ENCODE measurements at places on chromosomes 13 and 19.

DNA sequence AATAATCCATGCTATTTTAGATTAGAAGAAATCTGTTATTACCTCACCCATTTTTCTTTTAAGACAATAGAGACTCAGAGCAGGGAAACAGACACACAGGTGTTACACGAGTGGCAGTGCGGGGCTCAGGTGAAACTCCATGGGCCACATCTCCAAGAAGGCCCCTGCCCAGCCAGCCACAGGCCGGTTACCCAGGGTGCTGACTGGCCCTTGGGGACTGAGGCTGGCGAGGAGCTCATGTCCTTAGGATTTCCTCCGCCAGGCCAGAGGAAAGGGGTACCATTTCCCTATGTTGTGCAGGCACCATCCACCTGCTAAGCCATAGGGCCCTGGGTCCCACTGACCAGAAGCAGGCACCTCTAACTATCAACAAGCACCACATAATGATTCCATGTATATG is 10.6 kb downstream of the C19orf47 start:
- DNase-seq = no peak

DNA sequence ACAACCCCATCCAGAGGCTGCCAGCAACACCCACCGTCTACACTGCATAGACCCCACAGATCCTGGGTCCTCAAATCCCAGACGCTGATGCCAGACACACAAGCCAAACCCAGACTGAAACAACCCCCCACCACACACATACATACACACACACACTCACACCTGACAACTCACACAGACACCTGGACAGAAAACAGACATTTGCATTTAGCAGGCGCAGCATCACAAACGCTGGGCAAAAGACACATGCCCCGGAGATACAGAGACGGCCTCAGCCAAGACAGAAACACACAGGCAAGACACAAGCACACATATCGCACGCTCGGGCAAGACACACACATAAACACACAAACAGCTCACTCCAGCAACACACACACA is 1.3 kb downstream of the BBC3 start:
- DNase-seq = no peak

GRCh38 chr13:49219647-49220035 is 497 bp upstream of the MLNR start:
- DNase-seq = no peak

GRCh38 chr13:35978607-35979316 is 152.4 kb downstream of the DCLK1 start:
- no peak for DNase-seq

GRCh38 chr13:113860051-113860664 is 3.7 kb downstream of the GAS6 start:
- no peak for DNase-seq

DNA sequence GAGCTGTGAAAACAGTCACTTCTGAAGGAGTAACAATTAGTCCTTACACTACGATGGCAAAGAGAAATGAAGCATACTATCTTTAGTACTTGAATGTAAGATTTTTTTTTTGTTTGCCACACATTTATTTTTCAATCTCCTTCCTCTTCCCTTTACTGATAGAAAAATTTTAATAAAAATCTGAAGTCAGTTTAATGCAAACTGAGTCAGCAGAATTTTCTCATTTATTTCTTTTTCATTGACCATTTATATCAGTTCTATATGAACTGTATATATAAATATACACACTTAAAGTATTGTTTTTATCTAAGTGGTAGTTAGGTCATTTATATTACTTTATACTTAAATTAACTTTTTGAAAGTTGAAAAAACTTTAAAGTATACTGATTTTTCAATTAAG is 1009.1 kb upstream of the SPRY2 start:
- DNase-seq = no peak

GRCh38 chr13:110342474-110342873 is 35.4 kb downstream of the COL4A2 start:
- no peak for DNase-seq

DNA sequence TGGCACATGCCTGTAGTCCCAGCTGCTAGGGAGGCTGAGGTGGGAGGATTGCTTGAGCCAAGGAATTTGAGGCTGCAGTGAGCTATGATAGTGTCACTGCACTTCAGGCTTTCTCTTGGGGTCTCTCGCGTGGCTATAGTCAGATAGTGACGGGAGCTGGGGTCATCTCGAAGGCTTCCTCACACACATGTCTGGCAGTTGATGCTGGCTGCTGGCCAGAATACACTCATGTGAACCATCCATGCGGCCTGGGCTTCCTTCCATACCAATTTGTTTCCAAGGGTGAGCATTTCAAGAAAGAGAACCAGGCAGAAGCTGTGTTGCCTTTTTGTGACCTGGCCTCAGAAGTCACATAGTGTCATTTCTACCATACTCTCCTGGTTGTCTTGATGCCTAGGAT is 26.4 kb downstream of the LEUTX start:
- no peak for DNase-seq

GRCh38 chr13:105874814-105875213 is 660.6 kb downstream of the EFNB2 start:
- no peak for DNase-seq

GRCh38 chr13:103431856-103432255 is 365.6 kb upstream of the SLC10A2 start:
- no peak for DNase-seq

DNA sequence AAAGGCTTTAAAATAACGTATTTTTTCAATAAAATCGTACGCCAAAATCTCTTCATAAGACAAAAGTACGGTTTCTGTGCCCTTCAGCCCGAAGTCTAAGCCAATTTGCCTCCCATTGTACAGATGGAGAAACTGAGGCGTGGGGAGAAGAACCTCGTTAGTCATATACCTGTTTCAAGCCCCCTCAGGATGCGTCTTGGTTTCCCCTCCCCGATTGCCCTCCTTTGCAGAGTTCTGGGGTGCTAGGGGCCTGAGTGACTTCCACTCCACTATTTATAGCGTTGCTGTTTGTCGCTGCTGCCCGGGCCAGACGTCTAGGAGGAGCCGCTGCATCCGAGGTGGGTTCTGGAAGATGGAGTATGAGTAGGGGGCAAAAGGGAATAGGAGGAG is 2.3 kb upstream of the LTBP4 start:
- DNase-seq = no peak

GRCh38 chr13:70275841-70276240 is 167.6 kb upstream of the KLHL1 start:
- no peak for DNase-seq

- DNase-seq = no peak
Measured at GRCh38 chr19:58395220-58395978, at the start of gene RNF225. TSS of gene RNF225 (plus strand) at chr19:58395656. CDS start at chr19:58396090, 434 bp downstream.

DNA sequence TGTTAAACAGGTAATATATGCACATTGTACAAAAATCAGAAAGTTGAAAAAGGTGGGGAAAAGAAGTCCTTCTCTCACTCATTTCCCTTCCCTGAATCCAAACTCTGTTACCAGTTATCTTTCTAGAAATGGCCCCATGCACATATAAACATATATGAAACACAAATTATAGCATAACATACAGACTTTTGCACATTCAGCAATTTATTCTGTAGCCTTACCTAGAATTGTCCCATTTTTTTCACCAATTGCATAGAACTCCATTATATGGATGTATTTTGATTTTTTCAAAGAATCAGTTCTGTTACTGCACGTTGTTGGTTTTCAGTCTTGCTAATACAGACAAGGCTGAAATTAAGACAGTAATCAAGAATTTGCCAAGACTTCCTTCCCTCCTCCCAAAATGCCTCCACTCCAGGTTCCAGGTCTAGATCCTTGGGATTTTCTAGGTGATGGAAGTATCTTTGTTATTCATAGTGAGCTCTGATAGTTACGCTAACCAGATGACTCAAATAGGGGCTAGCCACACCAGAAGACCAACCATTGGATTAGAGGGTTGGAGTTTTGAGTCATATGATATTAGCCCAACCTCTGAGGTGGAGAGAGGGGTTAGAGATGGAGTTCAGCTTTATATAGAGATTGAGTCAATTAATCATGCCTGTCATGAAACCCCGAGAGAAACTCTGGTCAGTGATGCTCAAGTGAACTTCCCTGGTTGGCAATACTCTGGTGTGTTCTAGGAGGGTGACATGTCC is 30.7 kb downstream of the GPR180 start:
- DNase-seq = no peak

- no peak for DNase-seq
Measured at GRCh38 chr13:102295316-102296048, 106.4 kb downstream of the FGF14 start.

DNA sequence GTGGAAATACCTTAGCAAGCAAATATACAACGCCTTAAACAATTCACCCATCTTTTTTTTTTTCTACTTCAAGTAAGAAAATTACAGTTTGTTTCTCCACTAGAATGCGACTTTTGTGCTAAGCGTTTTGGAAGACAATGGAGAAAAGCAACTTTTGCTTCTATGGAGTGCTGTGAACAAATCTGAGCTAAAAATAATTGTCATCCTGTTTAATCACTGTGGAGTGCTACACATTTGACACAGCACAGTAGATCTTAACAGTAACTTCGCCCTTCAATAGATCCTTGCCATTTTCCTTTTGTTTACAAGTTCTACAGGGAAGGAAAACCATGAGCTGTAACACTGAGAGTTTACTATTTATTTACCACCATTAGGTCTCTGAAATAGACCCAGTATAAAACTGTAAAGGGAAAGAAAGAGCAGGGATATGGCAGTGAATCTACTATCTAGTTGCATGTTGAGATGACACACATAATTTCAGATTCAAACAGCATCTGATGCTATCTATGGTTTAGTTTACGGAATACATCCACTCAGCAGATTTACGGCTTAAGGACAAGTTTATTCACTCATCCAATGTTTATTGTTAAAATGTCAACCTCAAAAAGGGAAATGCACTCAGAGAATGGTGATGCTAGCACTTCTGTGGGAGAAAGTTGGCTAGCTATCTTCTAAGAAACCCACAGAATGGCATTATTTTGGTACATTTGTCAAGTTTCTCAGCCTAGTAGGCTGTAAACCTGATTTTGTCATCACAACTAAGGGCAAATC is 175.3 kb downstream of the VWA8 start:
- DNase-seq = no peak

DNA sequence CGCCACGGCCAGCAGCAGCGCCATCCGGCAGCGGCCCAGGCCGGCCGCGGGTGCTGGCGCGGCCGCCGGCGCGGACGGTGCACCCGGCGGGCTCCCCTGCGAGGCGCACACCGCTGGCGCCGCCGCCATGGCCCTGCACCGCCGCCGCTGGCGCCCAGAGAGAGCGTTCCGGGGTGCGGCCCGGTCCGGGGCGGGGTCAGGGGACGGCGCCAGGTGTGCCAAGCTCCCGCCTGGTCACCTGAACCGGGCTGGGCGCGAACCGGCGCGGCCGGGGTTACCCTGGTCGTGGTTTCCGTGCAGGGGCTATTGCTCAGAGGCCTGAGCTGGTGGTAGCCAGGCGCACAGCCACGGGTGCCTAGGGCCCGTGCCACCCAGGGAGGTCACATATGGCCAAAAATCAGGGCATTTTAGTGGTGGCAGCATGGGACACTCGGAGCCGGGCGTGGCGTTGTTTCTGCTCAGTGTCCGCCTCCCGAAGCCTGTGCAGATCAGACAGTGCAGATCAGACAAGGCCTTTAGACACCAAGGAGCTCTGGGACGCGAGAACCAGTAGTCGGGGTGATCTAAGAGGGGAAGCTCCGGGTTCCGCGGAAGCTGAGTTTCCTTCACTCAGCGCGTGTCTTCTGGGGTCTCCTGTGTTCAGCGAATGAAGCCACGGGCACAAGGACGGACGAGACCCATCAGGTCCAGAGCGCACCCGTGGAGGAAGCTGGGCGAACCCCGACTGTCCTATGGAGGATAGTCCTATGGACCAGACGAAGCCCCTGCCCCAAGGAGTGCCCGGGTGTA is at the start of gene TMEM238:
TMEM238 (minus strand) TSS at position 162 of the 789 bp plus-strand sequence; CDS start at position 129, 33 bp downstream.
- DNase-seq = no peak

DNA sequence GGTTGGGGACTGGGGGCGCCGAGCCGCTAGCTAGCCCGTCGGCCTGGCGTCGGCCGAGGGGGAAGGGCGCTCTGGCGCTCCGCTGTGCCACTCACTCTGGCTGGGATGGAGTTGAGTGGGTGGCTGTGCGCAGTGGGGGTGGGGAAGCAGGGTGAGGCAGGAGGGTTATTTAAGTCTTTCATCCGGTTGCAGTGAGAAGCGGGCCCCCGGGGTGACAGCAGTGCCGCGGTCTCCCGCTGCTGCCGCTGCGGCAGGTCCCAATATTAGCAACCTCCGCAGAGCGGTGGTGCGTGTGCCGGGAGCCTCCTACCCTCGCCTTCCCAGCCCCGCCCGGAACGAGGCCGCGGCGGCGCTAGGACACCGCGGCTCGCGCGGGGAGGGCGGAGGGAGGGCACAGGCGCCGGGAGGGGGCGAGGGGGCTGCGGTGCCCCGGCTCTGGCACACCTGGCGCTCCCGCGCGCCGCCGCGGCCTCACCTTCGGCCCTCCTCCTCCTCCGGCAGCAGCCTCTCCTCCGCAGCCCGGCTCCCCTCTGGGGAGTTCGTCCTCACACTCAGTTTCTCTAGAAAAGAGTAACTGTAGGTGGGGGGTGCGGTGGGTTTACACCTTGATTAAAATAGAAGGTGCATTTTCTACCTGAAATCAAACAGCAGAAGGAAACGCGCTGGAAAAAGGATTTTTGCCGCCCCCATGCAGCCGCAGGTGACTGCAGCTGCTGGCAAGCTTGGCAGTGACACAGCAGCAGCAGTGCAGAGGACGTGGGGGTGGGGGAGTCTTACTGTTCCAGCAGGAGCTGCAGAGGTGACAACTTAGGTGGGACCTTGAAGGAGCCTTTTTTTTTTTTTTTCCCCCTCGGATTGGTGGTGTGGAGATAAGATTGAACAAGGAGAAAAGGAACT is 4.5 kb downstream of the FGF9 start:
- no peak for DNase-seq

- DNase-seq = no peak
Measured at GRCh38 chr13:85638265-85638664, 161.0 kb downstream of the SLITRK6 start.

DNA sequence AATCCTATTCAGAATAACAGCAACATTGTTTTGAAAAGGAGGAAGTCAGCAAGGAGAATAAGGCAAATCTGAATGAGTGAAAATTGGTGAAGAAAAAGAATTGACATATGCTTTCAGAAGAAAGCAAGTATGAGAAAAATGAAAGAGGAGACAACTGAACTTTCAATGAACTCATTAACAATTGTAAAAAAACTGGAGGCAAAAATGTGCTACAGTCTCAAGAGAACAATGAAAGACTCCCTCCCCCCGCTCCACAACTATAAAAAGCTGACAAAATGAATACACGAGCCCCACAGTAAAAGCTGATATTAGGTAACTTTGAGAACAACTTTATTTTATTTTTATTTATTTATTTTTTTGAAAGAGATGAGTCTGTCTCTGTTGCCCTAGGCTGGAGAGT is 373.1 kb downstream of the DIAPH3 start:
- DNase-seq = no peak

- no peak for DNase-seq
Measured at GRCh38 chr13:106623799-106624460, 56.0 kb upstream of the ARGLU1 start.

GRCh38 chr19:16621165-16621800 is 6.7 kb downstream of the MED26 start:
- DNase-seq = no peak

- no peak for DNase-seq
Measured at GRCh38 chr19:8965887-8966286, 44.3 kb downstream of the MUC16 start.

- no peak for DNase-seq
Measured at GRCh38 chr19:46824890-46825730, 25.5 kb downstream of the AP2S1 start.

GRCh38 chr13:112624602-112625430 is 36.9 kb upstream of the TUBGCP3 start:
- DNase-seq = no peak

GRCh38 chr13:80363890-80364503 is 23.1 kb upstream of the SPRY2 start:
- DNase-seq = no peak

Data from NCI-H1048 (cell line).